ENCODE measurements at places on chromosomes 3 and 15.

- no peak for DNase-seq
Observed at GRCh38 chr3:88773766-88774165, 333.7 kb upstream of the EPHA3 start.

GRCh38 chr3:185763347-185764005, 61.4 kb downstream of the IGF2BP2 start:
- DNase-seq, result no peak

- DNase-seq, result no peak
Observed at GRCh38 chr15:86040356-86041033, 39.2 kb upstream of the AGBL1 start.

- DNase-seq, result no peak
Observed at GRCh38 chr3:14531856-14532395, 8.2 kb downstream of the GRIP2 start.

DNA sequence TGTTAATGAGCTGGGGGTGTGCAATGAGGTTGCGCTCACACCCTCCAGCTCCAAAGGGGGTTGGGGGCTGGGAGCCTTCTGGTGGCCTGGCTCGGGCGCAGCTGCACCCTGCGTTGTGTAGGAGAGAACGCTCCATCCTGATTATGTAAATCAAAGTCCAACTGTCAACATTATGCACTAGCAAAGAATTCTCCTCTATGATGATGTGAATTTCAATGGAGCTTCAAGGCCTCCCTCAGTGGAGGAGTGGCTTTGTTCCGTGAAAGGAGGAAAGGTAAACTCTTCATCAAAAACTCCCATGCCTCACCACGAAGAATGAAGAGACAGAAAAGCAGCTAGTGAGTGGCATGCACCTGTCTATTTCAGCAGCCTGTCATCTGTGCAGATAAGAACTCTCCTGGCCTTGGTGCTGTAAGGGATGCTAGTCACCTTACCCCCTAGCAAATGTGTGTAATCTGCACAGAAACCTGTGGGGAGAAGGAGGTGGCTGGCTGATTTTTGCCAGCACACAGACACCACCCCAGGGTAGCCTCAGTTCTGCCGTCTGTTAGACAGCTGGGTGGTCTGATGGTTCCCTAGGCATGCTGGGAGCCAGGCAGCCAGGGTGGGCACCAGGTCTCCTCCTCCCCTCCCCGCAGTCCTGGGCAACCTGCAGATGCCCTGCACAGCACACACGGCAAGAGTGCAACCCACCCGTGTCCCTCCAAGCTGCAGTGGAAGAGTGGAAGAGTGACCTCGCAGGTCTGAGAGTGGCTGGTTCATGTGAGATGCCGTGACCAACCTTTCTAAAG, 47.0 kb upstream of the TRPM1 start:
- DNase-seq, result no peak

DNA sequence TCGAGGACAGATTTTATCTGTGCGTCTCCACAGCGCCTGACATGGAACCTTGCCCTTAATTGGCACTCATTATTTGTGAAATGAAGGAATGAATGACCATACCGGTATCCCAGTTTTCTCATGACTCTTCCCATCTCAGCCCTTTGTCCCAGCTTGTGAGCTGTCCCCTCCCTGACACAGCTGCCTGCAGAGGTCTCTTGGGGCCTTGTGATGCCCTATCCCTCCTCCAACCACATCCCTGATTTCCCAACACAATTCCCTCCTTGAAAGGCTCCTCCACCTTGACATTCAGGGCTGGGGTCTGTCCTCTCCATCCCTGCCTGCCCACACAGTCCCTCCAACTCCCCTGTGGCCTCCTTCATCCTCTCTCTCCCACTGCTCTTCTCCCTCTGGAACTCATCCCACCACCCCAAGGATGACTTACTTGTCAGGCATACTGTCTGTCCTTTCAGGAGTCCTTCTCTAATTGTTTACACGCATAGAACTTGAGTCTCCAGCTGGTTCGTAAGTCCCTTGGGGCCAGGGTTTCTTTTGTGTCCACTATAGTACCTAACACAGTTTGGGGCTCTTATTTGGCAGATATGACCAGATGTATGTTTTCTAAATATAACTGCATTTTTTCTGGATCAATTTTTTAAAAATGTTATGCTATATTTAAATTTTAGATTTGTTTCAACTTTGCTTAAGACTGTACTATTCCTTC, 35.6 kb upstream of the FILIP1L start:
- no peak for DNase-seq

- no peak for DNase-seq
Observed at GRCh38 chr3:149833241-149833640, 20.2 kb downstream of the RNF13 start.

DNA sequence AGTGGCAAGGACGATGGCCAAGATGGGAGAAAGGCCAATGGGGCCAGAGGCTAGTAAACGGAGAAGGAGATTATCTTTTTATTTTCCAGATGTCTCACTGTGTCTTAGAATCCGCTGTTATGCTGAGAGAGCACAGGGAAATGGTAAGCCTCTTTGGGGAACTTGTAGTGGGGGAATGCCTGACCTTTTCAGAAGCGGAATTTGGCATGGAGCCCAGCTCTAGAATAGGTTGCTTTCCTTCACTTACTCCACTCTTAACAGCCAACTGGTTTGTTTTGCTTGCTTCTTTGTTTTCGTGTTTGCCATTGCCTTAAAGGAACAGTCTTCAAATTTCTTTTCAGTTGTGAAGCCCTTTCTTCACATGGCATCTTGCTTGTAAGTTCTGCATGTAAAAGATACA, 316.2 kb upstream of the THRB start:
- no peak for DNase-seq

DNA sequence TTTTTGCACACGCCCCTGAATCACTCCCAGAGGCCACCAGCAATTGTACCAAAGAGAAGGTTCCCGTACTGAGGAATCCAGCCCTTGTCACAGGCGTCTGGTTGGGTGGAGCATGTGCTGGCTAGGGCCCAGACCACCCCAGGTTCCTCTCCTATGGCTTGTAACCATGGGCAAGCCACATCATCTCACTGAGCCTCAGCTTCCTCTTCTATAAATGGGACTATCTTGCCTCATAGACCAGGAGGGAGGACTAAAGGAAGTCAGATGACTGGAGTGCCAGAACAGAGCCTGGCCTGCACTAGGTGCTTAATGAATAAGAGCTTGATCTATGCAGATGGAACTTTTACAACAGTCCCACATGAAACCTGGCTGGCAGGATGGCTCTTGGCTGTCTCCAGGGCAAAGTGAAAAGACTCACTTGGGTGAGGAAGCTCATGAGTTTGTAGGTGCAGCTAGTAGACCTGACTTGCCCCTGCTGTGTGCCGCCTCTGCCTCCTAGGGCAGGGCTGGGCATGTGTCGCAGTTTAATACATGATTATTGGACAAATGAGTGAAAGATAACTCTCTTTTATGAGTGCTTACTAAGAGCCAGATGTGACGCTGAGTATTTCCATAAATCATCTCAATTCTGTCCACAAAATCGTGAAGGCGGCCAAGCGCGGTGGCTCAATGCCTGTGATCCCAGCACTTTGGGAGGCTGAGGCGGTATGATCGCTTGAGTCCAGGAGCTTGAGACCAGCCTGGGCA, 29.3 kb downstream of the CTSH start:
- DNase-seq, result no peak

DNA sequence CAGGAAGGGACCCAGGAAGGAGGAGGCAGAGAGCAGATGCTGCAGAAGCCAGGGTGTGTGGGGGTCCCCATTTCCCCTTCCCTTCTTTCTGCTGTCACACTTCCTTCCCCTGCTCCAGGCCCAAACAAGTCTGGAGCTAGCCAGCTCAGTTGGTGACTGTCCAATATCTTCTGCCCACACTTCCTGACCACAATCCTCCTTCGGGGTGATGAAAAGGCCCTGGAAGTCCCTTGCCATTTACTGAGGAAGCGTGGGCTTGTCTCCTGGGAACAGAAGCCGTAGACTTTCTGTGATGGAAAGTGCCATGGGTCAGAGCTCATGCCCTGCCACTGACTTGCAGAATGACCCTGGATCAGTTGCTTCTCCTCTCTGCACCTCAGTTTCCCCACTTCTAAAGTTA, 39.0 kb downstream of the ANAPC13 start:
- DNase-seq, result no peak

Data from COR-L47 (cell line).